ENCODE measurements at places on chromosomes 16 and 17.
A peak's percentile ranks its signal among the peaks of the same experiment; 100 is the strongest.

- DNase-seq: no peak
Measured at GRCh38 chr17:66526827-66527226, 224.4 kb downstream of the PRKCA start.

- DNase-seq: no peak
Measured at GRCh38 chr17:32508926-32509325, 22.1 kb downstream of the CDK5R1 start.

GRCh38 chr16:87126403-87127025 is 190.7 kb downstream of the C16orf95 start:
- DNase-seq: no peak

GRCh38 chr17:79732804-79733691 is 2.3 kb downstream of the ENPP7 start:
- peak; percentile 53 for DNase-seq

GRCh38 chr16:66658143-66658859 is 38.2 kb downstream of the CMTM4 start:
- DNase-seq: no peak

DNA sequence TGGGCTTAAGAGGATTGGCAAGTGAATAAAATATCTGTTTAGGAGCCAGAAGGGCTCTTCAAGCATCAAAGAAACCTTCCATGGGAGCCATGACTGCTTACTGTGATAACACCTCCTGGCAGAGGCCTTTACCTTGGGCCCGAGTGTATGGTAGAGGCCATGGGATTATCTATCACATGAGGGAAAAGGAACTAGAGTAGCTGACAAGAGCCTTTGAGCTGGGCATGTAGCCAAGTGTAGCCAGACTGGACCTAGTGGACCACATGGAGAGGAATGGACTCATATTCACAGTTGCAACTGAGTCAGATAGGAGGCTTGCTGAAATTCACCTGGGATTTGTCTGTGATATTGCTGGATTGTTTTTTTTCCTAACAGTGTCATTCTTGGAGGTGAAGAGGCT is 276.0 kb upstream of the ZFHX3 start:
- no peak for DNase-seq

DNA sequence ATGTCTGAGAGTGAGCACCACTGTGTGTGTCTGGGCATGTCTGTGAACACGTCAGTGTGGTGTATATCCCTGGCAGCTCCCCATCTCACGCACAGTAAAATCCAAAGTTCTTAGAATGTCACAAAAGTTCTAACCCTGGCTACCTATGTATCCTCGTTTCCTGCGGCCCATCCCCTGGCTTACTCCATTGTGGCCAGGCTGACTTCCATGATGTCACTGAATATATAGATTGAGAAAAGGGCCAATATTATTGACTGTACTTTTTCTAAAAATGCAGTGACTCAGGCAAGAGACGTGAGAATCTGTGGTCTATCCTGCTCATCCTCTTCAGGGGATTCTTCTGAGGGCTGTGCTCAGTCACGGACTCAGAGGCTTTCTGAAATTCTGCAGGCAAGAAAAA is 963 bp upstream of the METTL22 start:
- DNase-seq: no peak

DNA sequence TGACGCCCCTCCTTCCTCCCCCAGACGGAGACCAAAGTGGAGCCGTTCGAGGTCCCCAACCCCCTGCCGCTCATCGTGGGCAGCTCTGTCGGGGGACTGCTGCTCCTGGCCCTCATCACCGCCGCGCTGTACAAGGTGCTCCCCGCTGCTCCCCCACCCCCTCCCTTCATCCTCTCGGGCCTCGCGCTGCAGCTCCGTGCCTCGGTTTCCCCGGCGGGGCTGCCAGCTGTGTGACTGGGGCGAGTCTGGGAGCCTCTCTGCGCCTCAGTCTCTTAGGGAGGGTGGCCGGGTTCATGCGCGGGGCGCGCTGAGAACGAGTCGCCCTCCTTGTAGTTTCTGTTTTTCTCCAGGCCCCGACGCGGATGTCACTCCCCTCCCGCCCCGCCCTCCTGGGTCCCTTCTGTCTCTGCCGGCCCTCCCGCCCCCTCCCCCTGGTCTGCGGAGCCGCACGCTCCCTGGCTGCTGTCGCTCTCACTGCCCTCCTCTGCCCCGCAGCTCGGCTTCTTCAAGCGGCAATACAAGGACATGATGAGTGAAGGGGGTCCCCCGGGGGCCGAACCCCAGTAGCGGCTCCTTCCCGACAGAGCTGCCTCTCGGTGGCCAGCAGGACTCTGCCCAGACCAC is 23.7 kb upstream of the ITGAX start:
- DNase-seq: peak; percentile 31

- no peak for DNase-seq
Measured at GRCh38 chr16:83928341-83929055, 24.5 kb upstream of the OSGIN1 start.

DNA sequence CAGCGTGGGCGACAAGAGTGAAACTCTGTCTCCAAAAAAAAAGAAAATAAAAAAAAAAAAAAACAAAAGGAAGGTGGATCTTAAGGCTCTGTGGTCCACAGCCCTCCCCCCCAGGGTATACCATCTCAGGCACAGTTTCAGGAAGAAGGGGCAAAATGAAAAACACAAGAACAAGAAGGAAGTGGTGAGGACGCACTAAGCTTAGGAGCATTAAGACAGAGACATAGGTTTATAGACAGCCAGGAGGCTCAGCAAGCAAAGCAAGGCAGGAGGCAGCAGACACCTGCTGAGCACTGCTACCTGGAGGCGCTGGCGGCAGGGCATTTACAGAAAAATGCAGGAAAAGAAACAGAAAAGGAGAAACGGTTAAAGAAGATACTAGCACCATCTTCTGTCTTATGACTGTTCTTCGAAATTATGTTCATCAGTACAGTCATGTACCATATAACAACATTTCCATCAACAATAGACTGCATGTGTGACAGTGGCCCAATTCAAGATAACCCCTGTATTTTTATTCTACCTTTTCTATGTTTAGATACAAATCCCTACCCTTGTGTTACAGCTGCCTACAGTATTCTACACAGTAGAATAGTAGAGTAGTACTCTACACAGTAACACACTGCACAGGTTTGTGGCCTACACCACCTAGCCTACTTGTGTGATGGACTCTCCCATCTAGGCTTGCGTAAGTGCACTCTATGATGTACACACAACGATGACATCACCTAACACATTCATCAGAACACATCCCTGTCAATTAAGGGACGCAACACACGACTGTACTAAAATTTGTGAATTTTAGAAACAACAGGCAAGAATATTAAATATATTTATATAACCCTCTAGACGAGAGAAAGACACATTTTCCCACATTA is 62.5 kb downstream of the XPO6 start:
- peak; percentile 41 for DNase-seq

Data from CD4-positive, alpha-beta T cell treated with Interferon alpha-2 for 1 hour (primary cell).